ENCODE measurements at places on chromosomes 12 and 14.

- no peak for DNase-seq
Observed at GRCh38 chr14:103192246-103192840, 69.1 kb downstream of the TNFAIP2 start.

- no peak for DNase-seq
Observed at GRCh38 chr14:64060648-64061096, 207.9 kb downstream of the SYNE2 start.

DNA sequence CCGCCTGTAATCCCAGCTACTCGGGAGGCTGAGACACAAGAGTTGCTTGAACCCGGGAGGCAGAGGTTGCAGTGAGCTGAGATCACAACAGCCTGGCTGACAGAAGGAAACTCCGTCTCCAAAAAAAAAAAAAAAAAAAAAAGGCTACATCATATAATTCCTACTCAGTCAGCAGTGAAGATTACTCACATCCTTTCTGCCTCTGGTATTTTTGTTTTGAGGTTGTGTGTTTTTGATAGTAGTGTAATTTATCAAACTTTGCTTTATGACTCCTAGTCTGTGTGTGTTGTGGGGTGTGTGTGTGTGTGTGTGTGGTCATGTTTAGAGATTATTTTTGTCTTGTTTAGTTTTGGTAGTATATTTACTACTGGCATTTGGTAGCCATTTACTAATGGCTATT is 29.8 kb upstream of the DLGAP5 start:
- no peak for DNase-seq

GRCh38 chr12:111757361-111758119 is 9.2 kb upstream of the ALDH2 start:
- DNase-seq, result peak; percentile 40

GRCh38 chr12:15787778-15788177 is 1.4 kb downstream of the EPS8 start:
- DNase-seq, result no peak

DNA sequence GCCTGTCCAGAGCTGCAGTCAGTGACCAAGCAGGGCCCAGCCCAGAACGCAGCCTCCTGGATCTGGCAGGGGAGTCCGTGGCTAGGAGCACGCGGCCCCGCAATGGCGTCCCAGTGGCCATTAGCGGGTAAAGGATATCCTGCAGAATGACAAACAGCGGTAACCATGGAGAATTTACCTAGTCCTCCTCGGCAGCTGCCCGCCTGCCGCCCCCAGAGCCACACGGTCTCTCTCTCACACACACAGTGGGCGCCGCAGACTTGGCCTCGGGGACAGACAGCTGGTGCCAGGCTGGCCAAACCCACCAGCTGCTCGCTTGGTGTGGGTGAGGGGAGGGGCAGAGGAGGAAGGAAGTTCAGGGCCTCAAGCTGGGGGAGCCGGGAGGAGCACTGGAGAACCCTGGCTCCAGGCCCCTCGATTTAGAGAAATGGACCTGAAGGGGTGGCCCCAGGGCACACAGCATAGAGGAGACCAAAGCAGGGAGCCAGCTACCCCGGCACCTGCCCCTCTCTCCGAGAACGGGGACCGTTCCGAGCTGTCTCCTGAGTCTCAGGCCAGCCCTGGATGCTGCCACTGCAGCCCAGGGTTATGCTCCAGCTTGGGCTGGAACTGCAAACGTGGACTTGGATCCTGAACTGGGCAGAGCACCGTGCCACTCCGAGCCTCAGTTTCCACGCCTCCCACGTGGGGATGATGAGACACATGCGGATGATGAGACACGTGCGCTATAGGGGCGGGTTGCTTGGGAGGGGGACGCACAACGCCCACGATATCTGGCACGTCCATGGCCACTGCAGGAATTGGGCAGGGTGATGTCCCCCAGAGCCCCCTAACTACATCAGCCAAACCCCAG is 3.4 kb downstream of the CDK2AP1 start:
- DNase-seq, result no peak

Data from activated CD4-positive, alpha-beta T cell treated with anti-CD3 and anti-CD28 coated beads, Interleukin-2, amount 10 ng/mL, durations not matched to agents 7 days and 5 days (primary cell).